Stimulated activated CD4-positive, alpha-beta T cell treated with anti-CD3 and anti-CD28 coated beads, Interleukin-2, amount 100 ng/mL, for 48 hours (primary cell): ENCODE measurements at places on chromosomes 2 and 18.

DNA sequence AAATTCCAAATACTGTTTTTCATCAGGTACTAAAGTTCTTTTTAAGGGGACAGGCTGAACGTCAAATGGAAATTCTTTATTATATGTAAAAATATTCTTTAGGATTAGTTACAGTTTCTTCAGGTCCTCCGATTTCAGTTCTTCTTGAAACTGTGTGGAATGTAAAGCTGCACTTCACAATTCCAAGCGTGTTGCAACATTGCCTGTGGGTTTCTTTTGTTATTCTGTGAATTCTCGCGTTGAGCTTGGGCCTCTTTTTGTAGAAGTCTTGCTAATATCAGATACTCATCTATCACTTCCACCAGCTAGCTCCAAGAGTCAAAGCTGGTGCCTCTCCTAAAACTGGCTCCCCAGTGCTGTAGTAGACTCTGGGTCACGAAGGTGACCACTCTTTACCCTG lies 642.6 kb downstream of the METTL4 start:
- no peak for DNase-seq

GRCh38 chr18:63888470-63889190 lies 1.1 kb downstream of the SERPINB2 start:
- DNase-seq: no peak

DNA sequence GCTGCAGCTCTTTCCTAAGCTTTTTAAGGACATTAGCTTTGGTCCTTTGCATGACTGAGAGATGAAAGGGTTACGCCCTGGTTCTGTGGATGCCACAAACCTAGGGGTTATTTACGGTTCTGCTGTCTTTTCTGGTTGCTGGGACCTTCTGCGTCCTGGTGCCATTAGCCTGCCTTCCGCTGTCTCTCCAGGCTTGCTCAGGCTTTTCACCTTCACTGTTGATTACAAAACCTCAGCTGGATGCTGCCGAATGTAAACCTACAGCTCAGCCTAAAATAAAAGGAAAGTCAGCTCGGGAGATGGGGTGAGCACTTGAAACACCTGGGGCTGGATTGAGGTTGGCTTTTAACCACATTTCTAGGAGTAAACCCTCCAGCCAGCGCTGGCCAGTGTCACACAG lies 130.9 kb upstream of the ARHGAP28 start:
- DNase-seq: no peak

GRCh38 chr18:61854578-61855448 lies 38.0 kb downstream of the RNF152 start:
- DNase-seq: no peak

DNA sequence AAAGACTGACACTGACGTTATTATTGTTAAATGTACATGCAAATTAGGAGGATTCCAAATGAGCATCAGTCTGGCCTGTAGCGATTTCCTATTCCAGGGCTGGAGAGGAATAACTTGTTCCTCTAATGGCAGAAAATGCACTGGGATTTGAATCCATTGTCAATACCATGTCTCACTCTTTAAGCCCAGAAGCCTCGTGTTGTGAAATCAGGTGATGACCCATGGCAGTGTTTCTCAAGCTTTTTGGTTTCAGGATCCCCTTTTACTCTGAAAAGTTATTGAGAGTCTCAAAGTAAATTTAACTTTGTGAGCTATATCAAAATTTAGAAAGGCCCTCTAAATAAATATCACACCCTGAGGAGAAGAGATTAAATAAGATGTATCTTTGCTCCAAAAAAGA lies 279.2 kb downstream of the GALR1 start:
- DNase-seq: no peak

DNA sequence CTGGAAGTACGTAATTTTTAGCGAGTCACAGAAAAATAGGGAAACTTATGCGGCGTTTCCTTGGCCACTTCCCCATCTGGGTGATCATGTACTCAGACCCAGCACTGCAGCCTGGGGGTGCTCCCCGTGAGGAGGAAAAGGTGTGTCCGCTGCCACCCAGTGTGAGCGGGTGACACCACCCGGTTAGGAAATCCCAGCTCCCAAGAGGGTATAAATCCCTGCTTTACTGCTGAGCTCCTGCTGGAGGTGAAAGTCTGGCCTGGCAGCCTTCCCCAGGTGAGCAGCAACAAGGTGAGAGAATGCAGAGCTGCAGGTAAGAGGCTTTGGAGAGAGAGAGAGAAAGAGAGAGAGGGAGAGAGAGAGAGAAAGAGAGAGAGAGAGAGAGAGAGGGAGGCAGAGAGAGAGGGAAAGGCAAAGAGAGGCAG lies at the start of gene IL1R2:
Gene IL1R2, plus strand, starts transcription at position 240 of the 425 bp plus-strand sequence. CDS start 16,616 bp downstream, outside the sequence.
- DNase-seq: no peak

DNA sequence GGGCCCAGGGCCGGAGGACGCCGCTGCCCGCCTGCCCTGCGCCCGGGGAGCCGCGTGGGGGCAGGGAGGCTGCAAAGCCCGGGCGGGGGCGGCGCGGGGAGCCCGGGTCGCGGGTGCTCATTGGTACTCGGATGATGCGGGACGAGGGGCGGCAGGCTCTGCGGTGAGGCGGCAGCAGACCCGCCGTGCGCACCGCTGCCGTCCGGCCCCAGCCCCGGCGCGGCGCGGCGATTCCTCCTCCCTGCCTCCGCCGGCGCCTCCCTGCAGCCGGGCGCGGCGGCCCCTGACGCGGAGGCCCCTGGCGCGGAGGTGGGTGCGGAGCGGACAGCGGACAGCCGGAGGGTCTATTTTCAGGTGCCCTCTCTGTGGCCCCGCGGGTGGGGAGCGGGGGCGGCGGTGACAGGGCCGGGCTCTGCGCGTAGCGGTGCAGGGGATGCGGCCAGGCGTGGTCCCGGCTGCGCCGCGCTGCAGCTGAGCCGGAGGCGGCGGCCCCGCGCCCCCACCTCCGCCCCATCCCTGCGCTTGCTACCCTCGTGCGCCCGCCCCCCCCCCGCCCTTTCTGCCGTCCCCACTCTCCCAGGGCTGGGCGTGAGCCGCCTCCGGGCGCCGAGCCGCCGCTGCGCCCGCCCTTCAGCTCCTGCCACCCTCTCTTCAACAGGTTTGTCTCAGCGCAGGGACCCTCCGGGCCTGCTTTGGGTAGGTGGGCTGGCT lies 640 bp downstream of the SPTBN1 start:
- no peak for DNase-seq

DNA sequence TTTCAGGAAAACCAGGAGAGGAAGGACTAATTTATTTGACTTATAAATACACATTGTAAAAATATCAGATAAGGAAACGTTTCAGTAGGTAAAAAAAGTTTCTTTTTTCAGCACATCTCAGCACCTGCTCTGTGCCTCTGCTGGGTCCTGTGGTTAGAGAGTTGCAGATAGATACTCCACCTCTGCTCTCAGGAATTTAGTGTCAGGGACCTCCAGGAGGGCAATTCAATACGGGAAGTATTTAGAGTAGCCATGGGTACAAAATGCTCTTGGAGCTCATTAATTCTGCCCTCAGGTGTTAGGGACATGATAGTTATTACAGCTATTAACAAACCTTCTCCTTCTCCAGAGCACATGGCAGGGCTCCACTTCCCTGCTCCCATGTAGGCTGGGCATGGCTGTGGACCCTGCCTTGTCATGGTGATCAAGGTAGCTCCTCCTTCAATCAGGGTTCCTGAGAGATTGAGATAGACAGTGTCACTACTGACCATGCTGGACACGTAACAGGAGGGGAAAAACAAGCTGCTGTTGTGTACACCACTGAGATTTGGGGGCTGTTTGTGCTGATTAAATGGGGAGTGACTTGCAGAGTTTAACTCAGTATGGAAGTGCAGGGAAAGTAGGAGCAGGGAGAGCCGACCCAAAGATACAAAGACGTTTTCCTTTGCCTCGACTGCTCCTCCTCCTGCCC lies 185.6 kb upstream of the COPS8 start:
- DNase-seq: no peak

DNA sequence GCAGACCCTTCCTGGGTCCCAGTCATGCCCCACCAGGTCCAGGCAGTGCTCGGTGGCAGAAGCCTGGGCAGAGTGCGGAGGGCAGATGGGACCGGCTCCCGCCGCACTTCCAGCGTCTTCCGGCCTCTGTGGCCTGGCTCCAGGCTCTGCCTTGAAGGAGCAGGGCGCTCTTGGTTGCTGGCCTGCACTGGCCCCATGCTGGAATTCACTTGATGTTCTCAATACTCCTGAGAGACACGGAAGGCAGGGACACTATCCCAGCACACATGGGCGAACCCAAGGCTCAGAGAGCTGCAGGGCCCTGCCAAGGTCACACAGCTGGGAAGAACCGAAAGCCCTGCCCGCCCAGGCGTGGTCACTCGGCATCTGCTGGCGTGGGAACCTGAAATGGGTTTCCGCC lies 87.6 kb upstream of the ODC1 start:
- no peak for DNase-seq

GRCh38 chr2:10221443-10221842 lies 81.3 kb upstream of the HPCAL1 start:
- DNase-seq: no peak

DNA sequence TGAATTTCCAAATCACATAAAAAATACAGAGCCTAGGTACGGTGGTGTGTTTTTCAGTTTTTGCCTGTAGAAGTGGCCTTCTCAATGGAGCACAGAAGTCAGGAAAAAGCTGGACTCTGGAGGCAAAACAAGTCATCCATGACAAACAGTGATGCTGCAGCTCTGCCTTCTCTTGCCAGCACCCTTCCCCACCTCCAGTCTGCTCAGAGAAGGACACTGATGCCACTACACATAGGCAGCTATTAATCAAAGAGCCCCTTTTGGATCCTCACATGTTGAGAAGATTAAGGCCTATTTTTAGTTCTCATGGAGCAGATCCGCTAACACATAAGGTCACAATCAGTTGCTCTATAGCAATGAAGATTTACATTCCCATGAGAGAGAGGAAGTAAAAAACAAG lies 181.6 kb upstream of the GALNT5 start:
- DNase-seq: no peak

- no peak for DNase-seq
Observed at GRCh38 chr2:39283561-39283960, 39.8 kb upstream of the CDKL4 start.

DNA sequence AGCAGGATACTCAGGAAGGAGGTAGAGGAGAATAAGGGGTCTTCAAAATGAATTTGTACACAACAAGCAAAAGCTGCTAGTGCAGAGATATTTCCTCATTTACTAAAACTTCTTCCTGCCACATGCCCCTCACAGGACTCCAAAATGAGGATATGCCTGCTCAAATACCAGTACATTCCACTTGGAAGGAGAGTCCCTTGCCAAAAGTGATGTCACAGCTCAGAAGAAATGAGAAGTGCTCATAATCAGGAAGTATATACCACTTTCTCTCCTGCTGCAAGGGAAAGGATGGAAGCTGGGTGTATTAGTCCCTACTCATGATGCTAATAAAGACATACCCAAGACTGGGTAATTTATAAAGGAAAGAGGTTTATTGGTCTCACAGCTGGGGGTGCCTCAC lies 87.7 kb upstream of the FSHR start:
- no peak for DNase-seq

DNA sequence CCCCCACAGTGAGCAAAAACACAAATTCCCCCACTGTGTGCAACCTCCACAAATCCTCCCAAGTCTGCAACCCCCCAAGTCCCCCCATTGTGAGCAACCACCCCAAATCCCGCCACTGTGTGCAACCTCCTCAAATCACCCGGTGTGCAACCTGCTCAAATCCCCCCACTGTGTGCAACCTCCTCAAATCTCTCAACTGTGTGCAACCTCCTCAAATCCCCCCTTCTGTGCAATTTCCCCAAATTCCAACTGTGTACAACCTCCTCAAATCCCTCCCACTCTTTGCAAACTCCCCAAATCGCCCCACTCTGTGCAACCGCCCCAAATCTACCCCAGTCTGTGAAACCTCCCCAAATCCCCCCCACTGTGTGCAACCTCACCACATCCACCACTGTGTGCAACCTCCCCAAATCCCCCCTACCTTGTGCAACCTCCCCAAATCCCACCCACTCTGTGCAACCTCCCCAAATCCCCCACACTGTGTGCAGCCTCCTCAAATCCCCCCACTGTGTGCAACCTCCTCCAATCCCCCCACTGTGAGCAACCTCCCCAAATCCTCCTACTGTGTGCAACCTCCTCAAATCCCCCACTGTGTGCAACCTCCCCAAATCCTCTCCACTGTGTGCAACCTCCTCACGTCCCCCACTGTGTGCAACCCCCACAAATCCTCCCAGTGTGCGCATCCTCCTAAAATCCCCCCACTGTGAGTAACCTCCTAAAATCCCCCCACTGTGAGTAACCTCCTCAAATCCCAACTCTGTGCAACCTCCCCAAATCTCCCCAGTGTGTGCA lies 115.2 kb downstream of the TPO start:
- no peak for DNase-seq

DNA sequence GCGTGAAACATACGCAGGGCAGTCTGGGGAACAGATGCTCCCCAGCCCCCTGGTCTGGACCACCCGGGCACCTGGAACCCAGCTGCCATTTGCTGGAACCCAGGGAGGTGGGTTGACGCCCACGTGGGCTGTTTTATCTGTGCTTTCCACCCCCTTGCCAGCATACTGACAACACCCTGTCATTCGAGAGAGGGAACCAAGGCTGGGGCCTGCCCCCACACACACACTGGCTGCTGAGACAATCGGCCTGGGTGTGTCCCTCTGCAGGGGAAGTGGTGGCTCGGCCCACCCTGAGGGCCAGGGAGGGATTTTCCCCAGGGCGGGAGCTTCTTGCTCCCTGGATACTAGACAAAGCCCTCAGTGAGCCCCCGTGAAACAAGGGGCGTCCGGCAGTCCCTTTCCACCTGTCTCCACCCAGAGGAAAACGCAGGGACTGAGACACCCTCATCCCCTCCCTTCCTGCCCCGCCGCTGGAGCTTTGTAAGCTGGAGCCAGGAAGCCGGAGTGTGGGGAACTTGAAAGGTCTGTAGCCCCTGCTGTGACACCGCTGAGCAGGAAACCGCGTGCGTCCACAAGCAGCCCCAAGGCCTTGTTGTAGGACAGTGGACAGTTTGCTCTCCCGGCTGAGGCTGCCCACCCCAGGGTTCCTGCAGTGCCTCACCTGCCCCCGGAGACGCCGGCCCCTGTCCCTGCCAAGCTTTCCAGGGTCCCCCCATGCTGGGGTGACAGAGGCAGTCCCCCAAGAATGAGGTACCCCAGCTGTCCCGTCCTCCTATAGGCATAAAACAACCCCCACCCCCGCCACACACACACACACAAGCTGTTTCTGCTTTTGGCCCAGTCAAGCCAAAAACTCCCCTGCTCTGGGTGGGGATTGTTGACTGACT lies 14.1 kb upstream of the KLF11 start:
- no peak for DNase-seq

GRCh38 chr18:26425148-26425531 lies 123.2 kb downstream of the KCTD1 start:
- no peak for DNase-seq
